ENCODE measurements at places on chromosomes 11 and 22. TPM values are rescaled to one million over a fixed set of nuclear protein-coding genes. Genes with fewer than 3 reads are reported as not detected.

GRCh38 chr11:47488111-47488510, 39.2 kb upstream of the RAPSN start:
- H3K4me3 ChIP-seq = no peak overlapping the region
- no peak overlapping the region for H3K27ac ChIP-seq
- H3K4me1 ChIP-seq = no peaks in the 10 kb centered on the region
- H3K36me3 ChIP-seq = peaks cover 16% of the 10 kb centered on the region
- no peak for DNase-seq

DNA sequence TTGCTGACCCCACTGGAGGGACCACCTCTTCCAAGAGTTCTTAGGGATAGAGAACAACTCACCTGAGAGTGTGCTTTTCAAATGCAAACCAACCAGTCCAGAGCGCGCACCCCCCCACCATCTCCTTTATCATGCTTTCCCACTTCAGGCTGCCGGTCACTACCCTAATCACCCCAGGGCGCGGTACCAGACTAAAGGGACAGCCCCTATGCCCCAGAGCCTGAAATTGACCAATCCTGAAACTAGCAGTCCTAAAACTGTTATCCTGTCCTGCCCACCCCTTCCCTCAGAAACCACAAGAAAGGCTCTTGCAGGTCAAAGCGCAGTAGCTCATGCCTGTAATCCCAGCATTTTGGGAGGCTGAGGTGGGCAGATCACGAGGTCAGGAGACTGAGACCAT, 37.0 kb downstream of the NEAT1 start:
- no peaks in the 10 kb centered on the region for H3K36me3 ChIP-seq
- peaks cover under 1% of the 10 kb centered on the region for H3K4me1 ChIP-seq
- DNase-seq = no peak
- no peaks in the 10 kb centered on the region for H3K27me3 ChIP-seq

- no peak overlapping the region for H3K4me3 ChIP-seq
- no peaks in the 10 kb centered on the region for H3K36me3 ChIP-seq
- H3K27me3 ChIP-seq = no peaks in the 10 kb centered on the region
- DNase-seq = no peak
- H3K27ac ChIP-seq = no peak overlapping the region
These were observed 41.6 kb downstream of the AHNAK start for GRCh38 chr11:62505059-62505439.

GRCh38 chr11:465896-466530, 15.9 kb downstream of the PTDSS2 start:
- H3K27me3 ChIP-seq = no peaks in the 10 kb centered on the region
- peak; percentile 41 for DNase-seq
- peaks cover 2% of the 10 kb centered on the region for H3K36me3 ChIP-seq
- H3K4me3 ChIP-seq = no peak overlapping the region

- peaks cover 14% of the 10 kb centered on the region for H3K36me3 ChIP-seq
- no peak overlapping the region for H3K4me3 ChIP-seq
- no peaks in the 10 kb centered on the region for H3K27me3 ChIP-seq
These were observed 6.7 kb upstream of the SCARF2 start for GRCh38 chr22:20444325-20444724.

- H3K27me3 ChIP-seq = no peaks in the 10 kb centered on the region
- H3K4me1 ChIP-seq = no peaks in the 10 kb centered on the region
- H3K36me3 ChIP-seq = no peaks in the 10 kb centered on the region
- H3K27ac ChIP-seq = peak within 1 kb of the TSS; percentile 52
- DNase-seq = peak; percentile 19
These were observed at the start of gene MMP7 for GRCh38 chr11:102530558-102530957. Gene MMP7 (minus strand): TSS chr11:102530747. CDS start chr11:102530700, 47 bp downstream.

DNA sequence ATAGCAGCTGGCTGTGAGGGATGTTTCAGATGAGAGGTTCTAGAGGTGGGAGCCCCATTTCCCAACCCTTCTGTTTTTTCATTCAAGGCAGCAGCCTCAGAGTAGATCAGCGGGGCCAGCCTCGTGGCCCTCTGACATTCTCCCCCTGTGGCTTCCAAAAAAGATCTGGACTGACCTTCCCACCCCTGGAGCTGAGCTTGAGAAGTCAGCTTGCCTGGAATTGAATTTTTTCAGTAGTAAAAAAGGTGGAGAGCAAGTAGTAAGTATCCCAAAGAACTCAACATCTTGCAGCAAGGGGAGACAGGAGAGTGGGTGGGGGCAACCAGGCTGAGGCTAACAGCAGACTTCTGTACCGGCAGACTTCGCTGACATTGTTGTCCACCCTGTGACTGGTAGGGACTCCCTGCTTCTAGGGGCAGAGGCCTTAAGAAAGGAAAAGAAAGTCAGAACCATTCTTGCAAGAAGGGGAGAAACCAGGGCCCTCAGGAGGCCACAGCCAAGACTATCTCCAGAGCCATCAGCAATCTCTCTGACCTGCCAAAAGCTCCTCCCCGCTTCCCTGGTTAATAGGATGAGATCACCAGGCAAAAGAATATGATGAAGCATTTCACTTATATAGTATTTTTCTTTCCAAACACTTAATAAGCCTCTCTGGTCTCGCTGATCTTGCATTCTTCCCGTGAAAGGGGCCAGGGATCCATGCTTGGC, 2.0 kb upstream of the GRIK4 start:
- H3K27me3 ChIP-seq = no peaks in the 10 kb centered on the region
- no peak overlapping the region for H3K4me3 ChIP-seq
- no peaks in the 10 kb centered on the region for H3K4me1 ChIP-seq
- H3K27ac ChIP-seq = no peak overlapping the region
- no peaks in the 10 kb centered on the region for H3K36me3 ChIP-seq

GRCh38 chr22:44956840-44957767, 52.7 kb downstream of the PHF21B start:
- no peaks in the 10 kb centered on the region for H3K36me3 ChIP-seq
- H3K4me1 ChIP-seq = no peaks in the 10 kb centered on the region
- H3K27me3 ChIP-seq = no peaks in the 10 kb centered on the region
- H3K27ac ChIP-seq = no peak overlapping the region
- H3K4me3 ChIP-seq = no peak overlapping the region

- DNase-seq = no peak
- no peaks in the 10 kb centered on the region for H3K4me1 ChIP-seq
- H3K36me3 ChIP-seq = peaks cover 6% of the 10 kb centered on the region
- no peak overlapping the region for H3K4me3 ChIP-seq
- no peak overlapping the region for H3K27ac ChIP-seq
- H3K27me3 ChIP-seq = no peaks in the 10 kb centered on the region
These were observed 97.1 kb downstream of the EXT2 start for GRCh38 chr11:44192462-44193100.

- DNase-seq = peak; percentile 54
- H3K27ac ChIP-seq = no peak overlapping the region
- H3K36me3 ChIP-seq = no peaks in the 10 kb centered on the region
- H3K27me3 ChIP-seq = peaks cover 7% of the 10 kb centered on the region
These were observed 73.9 kb downstream of the SCUBE1 start for GRCh38 chr22:43269246-43269645.

GRCh38 chr11:36012979-36013378, 69.1 kb downstream of the LDLRAD3 start:
- H3K27me3 ChIP-seq = no peaks in the 10 kb centered on the region
- no peak overlapping the region for H3K27ac ChIP-seq
- DNase-seq = no peak
- H3K36me3 ChIP-seq = no peaks in the 10 kb centered on the region
- peaks cover 17% of the 10 kb centered on the region for H3K4me1 ChIP-seq

DNA sequence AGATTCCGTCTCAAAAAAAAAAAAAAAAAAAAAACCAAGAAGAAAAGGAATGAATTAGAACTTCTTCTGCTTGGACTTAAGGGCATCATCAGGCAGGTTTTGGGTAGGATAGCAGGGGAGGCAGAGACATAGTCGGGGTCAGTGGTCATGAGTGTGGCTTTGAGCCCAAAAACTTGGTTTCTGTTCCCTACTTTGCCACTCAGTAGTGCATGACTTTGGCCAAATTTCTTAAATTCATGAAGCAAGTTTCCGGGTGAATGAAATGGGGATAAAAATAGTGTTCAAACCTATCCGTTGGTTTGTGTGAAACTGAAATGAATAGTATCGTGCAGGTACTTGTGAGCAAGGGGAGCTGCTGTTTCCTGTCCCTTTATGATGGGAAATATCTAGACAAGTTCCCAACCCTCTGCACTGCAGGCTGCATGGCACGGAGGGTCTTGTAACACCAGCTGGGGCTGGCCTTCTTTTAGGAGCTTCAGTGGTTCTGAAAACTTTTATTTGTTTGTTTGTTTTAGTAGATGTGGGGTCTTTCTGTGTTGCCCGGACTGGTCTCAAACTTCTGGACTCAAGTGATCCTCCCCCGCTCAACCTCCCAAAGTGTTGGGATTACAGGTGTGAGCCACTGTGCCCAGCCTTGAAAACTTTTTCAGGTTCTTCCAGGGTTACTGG, 18.4 kb downstream of the NEAT1 start:
- peak overlapping the region; percentile 37 for H3K27ac ChIP-seq
- DNase-seq = no peak
- no peaks in the 10 kb centered on the region for H3K27me3 ChIP-seq
- peaks cover 9% of the 10 kb centered on the region for H3K36me3 ChIP-seq
- peaks cover 3% of the 10 kb centered on the region for H3K4me1 ChIP-seq
- no peak overlapping the region for H3K4me3 ChIP-seq

DNA sequence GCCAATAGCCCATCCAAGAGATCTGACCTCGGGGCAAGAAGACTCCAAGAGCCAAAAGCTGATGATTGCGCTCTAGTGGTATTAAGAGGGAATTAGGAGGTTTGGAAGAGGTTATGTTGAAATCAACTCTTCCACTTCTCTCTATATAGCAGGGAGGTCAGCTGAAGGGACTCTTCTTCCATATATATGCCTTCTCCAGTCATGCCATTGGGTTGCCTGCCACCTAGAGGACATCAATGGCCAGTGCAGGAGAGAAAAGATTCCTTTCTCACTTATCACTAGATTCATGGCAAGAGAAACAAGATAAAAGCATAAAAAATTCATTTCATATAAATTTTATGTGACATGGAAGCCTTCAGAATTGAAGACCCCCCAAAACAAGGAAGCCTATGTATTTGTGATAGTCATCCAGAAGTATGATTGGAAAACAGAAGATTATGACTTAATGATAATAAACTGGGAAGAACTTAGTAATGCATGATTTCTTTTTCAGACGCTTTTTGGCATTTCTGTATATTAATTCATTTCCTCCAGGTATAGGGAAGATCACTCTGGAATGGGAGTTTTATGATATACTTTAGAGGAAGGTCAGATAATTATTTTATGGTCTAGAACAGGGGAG, 435.1 kb upstream of the DDI1 start:
- no peak overlapping the region for H3K4me3 ChIP-seq
- H3K36me3 ChIP-seq = no peaks in the 10 kb centered on the region
- DNase-seq = peak; percentile 64
- no peaks in the 10 kb centered on the region for H3K27me3 ChIP-seq

DNA sequence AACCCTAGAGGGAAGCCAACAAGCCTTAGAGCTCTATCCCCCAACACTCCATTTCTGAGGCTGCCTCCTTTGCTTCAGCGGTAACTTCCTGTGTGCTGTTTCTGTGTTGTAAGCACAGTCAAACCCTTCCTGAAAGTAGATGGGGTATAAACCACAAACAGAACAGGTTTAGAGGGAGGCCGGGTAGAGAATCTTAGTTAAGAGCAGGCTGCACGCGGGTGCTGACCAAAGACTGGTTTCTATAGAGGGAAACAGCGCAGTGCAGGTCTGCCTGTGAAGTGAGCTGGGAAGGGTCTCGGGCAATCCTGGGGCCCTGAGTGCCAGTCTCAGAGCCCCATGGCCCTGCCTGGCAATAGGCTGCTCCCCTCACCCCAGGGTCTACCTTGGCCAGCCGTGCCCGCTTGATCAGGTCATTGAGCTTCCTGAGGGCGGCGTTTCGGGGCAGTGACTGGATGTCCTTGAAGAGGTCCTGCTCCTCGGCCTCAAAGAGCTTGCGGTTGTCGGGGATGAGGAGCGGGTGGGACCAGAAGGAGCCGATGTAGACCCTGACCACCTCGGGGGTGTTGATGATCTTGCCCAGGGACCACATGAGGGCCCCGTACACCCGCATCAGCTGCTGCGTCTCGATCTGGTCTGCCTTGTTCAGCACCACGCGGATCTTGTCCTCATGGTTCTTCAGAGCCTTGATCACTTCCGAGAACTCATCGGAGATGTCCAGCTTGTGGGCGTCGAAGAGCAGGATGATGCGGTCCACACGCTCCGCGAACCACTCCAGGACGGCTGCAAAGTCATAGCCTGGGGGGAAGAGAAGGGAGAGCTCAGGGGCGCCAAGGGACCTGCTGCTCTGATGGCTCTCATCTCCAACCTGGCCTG, 15.3 kb upstream of the CDC42BPG start:
- H3K36me3 ChIP-seq = peaks cover 11% of the 10 kb centered on the region
- no peak for DNase-seq
- peak overlapping the region; percentile 57 for H3K27ac ChIP-seq
- H3K27me3 ChIP-seq = no peaks in the 10 kb centered on the region
- H3K4me1 ChIP-seq = peaks cover 19% of the 10 kb centered on the region

DNA sequence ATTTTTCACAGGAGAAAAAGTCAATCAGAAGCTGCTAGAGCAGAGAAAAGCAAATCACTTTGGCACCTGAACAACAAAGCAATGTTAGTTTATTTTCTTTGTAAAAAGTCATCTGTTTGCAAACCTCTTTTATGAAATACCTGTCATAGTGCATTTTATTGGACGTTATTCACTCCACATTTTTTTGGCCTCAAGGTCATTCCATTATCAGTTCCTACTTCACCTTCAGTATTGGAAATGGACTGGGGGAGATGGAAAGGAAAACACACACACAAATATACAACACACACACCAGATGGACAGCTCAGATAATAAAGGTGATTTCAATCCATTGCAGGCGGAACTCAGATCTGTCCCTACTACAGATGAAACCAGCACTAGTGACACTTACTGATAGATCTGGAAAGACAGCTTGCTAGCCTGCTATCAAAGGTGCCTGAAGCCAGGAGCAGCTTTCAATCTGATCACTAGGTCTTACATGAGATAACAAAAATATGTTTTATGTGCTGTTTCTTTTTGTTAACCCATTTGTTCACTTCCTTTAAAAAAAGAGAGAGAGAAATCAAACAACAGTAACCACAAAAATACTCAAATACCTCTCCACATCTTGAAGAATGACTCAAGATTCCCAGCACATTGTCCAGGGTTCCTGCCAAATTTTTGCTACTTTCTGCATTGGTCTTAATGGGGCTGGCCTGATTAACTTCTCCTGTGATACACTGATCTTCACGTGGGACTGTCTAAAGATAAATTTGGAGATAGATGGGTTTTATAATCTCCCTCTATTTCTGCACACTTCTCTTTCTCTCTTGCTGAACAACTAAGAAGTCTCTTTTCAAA, 844.3 kb upstream of the TENM4 start:
- DNase-seq = no peak
- no peaks in the 10 kb centered on the region for H3K27me3 ChIP-seq
- H3K4me3 ChIP-seq = no peak overlapping the region
- no peaks in the 10 kb centered on the region for H3K36me3 ChIP-seq

GRCh38 chr11:72553706-72554105, 119.4 kb upstream of the CLPB start:
- no peaks in the 10 kb centered on the region for H3K4me1 ChIP-seq
- H3K4me3 ChIP-seq = no peak overlapping the region
- H3K27me3 ChIP-seq = peaks cover 5% of the 10 kb centered on the region
- no peaks in the 10 kb centered on the region for H3K36me3 ChIP-seq

GRCh38 chr11:64458997-64459396, 100.0 kb downstream of the RPS6KA4 start:
- no peak overlapping the region for H3K4me3 ChIP-seq
- H3K4me1 ChIP-seq = no peaks in the 10 kb centered on the region
- peaks cover 2% of the 10 kb centered on the region for H3K27me3 ChIP-seq
- H3K27ac ChIP-seq = no peak overlapping the region

Gene CSTF3
- 31.4 TPM for total RNA-seq

Gene GLYATL2
- 0.40 TPM for total RNA-seq

Gene OR56A1
- total RNA-seq = 0.09 TPM

Gene MGAT3
- total RNA-seq = 5.8 TPM

Gene CCDC134
- total RNA-seq = 10.6 TPM

Gene RASL10A
- not detected for total RNA-seq

Gene BEST1
- total RNA-seq = 16.6 TPM

Gene TRIM49
- not detected for total RNA-seq

Gene KBTBD4
- 17.1 TPM for total RNA-seq

Gene STK33
- 36.5 TPM for total RNA-seq
